CD8-positive, alpha-beta T cell (primary cell): ENCODE measurements at places on chromosomes 12 and 14.

DNA sequence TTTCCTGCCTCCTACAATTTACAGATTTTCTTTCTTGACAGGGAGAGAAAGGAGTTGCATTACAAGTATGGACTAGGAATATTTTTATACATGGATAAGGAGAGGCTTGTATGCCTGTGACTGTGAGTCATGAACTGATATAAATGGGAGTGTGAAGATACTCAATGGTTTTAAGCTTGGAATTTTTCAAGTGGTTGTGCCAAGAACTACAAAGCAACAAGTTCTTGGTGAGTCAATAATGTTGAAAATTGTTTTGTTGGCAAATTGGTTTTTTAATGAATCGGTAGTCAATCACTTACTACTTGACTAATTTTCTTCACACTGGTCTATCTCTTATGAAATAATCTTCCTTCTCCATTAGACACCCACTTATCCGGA, 58.9 kb upstream of the HMGA2 start:
- no peak for DNase-seq

DNA sequence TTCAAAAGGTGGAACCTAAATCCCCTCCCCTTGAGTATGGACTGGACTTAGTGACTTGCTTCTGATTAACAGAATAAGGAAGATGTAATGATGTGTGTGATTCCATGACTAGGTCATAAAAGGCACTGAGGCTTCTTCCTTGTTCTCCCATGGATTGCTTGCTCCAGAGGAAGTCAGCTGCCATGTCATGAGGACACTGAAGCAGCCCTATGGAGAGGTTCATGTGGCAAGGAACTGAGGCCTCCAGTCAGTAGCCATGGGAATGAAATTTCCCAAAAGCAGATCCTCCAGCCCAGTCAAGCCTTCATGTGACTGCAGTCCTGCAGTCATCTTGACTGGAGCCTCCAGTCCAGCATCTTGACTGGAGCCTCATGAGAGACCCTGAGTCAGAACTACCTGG, 10.7 kb downstream of the TMBIM4 start:
- no peak for DNase-seq

DNA sequence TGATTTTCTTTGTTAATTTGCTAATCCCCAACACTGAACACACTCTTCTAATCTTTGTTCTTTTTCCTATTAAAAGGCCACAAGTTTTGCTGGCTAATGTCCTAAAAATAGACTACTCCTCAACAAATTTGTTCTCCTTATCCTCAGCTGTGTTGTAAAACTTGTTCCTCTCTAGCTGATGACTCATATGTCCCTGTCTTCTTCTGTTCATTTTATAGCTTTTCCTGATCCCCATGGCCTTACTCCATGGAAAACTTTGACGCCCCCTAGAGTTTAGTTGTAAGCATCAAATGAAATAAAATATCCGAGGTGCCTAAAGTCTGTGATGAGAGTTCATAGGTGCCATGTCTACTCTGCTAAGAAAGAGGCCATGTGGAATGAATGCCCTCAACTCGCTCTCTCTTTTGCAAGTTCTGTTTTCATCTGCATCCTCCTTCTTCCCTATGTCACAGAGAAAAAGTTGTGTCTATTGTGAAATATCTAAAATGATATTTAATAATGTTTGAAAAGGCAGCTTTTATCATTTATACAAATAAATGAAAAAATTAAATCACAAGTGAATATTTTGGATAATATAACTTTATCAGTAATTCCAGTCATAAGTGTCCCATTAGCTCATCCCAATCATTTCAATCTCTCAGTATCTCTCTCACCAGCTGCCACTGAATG, 237.9 kb downstream of the IPO8 start:
- no peak for DNase-seq

DNA sequence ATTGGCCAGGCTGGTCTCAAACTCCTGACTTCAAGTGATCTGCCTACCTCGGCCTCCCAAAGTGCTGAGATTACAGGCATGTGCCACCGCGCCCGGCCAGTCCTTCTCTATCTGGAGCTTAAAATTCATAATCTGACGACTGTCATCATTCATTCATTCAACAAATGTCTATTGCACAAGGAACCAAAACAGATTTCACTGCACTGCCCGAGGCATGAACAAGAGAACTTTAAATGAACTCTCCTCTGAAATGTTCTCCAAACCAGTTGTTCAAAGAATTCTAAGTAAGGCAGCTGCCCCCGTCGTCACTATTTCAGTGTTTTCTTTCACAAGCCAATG, 44.8 kb upstream of the METAP2 start:
- no peak for DNase-seq

DNA sequence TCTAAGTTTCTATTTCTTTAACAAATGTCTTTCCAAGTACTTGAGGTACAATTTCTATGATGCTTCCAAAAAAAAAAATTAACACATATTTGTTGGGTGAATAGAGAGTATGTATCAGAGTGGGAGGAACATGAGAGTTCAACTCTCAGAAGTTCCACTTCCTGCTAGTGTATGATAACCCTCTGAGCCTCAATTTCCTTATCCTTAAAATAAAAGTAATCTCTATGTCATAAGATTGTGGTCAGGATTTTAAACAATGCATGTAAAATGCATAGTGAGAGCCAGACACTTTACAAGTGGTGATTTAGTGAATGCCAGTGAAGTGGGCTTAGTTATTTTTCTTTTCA, 270.3 kb upstream of the AMIGO2 start:
- no peak for DNase-seq

GRCh38 chr12:78886719-78887407, 22.3 kb downstream of the SYT1 start:
- DNase-seq, result no peak

DNA sequence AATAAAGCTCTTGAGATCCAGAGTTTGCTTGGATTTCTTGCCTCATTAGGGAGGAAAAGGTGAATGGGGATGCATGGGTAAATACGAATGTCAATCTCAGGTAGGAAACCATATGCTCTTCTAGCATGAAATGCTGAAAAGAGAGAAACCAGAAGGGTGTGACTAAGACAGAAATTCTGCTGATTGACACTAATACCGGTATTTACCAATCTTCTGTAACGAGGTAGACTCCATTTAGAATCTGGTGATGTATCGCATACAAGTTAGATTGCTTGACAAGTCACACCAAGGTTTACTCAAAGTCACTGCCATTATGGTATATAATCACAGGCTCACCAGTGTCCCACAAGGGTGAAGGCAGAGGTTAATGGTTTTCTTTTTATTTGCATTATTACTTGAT, 337.9 kb downstream of the NRXN3 start:
- no peak for DNase-seq

- no peak for DNase-seq
Measured at GRCh38 chr14:33524244-33524643, 426.6 kb downstream of the EGLN3 start.

DNA sequence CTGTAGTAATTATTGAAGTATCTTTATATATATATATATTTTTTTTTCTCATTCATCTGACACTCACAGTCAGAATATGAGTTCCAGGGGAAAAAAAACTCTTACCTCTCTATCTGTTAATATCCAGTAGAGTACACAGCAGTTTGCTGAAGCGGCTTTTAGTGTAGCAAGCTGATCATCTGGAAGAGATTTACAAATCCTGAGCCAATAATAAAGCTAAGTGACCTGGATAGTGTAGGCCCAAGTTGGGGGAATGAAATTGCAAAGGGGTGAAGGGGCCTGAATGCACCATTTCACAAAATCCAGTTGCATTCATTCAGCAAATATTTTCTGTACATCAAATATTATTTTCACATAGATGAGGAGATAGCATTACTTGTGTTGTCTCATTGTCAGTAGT, 234.6 kb upstream of the FLRT2 start:
- no peak for DNase-seq

DNA sequence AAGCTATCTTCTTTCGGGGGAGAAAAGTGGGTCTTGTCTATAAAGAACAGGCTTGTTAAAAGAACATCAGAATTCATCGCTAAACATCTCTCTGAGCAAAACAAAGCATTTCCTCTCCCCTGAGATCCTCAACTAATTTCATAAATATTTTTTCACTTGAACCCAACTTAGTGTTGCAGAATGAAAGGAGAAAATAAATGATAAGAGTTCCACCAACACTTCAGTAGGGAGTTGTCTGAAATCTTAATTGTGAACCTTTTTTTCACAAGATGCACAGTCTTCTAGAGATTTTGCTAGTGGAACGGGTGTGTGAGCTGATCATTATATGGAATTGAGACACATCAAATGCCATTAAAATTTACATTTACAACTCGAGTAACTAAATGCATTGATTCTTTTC, 1.3 kb upstream of the DAAM1 start:
- no peak for DNase-seq

DNA sequence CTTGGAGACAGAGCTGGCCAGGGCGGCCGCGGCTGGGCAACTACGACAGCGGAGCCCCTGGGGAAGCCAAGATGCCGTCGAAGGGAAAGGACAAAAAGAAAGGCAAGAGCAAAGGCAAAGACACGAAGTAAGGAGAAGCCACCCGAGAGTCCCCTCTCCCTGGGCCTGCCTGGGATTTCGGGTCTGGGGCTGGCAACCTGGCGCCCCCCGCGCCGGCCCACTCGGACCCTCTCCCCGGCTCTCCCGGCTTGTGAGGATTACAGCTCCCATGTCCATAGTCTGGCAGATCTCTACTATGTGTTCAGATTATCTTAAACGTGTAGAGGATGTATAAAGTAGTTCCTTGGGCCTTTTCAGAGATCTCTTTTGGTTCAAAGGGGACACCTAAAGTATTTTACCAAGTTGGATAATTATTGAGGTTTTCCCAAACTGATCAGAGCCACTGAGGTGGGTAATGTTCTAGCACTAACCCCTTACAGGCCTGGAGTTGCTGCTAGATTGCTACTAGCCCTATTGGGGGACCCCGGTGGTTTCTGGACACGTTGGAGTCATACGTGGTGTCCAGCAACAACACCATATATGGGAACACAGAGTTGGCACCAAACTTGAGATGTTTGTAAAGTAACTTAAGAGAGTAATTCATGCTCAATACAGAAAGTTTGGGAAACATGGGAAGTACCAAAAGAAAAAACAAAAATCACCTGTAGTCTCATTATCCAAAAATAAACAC, 424 bp downstream of the BBOF1 start:
- no peak for DNase-seq

DNA sequence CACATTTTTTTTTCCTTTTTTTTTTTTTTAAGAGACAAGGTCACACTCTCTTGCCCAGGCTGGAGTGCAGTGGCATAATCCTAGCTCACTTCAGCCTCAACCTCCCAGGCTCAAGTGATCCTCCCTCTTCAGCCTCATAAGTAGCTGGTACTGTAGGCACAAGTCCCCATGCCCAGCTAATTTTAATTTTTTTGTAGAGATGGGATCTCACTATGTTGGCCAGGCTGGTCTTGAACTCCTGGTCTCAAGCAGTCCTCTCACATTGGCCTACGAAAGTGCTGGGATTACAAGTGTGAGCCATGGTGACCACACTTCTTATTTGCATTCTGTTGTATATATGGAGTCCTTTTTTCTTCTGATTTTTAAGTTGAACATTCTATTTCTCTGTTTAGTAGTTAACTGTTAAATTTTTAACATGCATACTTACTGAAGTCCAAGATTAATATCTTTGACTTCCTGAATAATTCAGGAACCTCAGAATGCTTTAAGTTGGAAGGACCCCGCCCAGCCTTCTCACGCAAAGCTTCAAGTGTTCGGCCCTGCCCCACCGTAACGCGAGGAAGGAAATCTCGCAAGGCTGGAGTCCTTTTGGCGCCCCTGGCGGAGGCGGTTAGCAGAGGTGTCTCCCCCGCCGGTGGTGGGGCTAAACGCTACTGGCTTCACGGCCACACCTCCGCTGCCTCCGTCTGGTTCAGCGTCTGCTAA, 21.6 kb downstream of the SPATS2 start:
- peak; percentile 58 for DNase-seq

DNA sequence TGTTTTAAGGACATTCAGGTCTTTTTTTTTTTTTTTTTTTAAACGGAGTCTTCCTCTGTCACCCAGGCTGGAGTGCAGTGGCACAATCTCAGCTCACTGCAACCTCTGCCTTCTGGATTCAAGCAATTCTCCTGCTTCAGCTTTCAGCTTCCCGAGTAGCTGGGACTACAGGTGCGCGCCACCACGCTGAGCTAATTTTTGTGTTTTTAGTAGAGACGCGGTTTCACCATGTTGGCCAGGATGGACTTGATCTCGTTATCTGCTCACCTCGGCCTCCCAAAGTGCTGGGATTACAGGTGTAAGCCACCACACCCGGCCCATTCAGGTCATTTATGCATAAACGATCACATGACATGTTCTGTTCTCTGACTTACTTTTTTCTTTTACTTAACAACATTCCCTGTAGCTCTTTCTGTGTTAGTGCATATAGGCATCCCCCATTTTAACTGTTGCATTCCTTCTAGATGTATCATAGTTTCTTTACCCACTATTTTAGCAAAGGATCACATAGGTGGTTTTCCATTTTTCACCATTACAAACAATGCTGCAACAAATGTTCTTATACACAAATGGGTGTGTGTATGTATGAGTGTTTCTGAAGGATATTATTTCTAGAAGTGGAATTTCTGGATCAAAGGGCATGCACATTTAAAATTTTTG, 74.2 kb downstream of the ARF6 start:
- DNase-seq, result no peak

DNA sequence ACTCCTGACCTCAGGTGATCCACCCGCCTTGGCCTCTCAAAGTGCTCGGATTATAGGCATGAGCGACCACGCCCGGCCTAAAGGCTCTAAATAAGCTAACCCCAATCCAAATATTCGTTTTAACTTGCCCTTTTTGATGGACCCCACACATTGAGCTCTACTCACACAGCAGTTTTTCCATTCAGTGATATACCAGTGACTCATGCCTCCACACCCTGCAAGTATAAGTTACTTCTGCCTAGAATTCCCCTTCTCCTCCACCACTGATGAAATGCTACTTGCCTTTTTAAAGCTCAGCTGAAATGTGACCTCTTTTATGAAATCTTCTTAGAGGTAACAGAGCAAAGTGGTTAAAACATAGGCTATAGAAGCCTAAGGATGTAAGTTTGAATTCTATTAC, 68.8 kb downstream of the EXOC5 start:
- DNase-seq, result no peak

DNA sequence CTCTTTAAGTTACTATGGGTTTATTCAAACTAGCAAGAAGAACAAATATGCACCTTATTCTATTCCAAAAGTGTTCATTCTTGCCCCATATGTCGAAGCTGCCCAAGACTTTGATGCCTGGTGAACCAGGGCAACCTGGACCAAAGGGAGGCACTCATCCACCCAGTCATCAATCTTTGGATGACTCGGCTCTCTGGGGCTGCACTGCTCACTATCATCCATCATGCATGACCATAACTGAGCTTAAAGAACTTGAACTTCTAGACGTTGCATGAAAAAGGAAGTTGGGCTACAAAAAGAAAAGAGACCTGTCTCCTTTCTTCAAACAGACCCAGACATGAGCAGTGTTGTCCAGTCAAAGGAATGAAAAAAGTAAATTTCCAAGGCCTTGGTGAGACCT, 1.2 kb downstream of the KRT4 start:
- no peak for DNase-seq

GRCh38 chr12:16668198-16668597, 62.2 kb upstream of the LMO3 start:
- no peak for DNase-seq

- no peak for DNase-seq
Measured at GRCh38 chr12:117227000-117227653, 36.9 kb upstream of the FBXO21 start.

- DNase-seq, result peak; percentile 59
Measured at GRCh38 chr12:47941871-47942613, 21.4 kb upstream of the TMEM106C start.

GRCh38 chr14:96040828-96041371, 1.7 kb downstream of the C14orf132 start:
- DNase-seq, result no peak

GRCh38 chr12:98073610-98074009, 441.8 kb upstream of the TMPO start:
- no peak for DNase-seq

- no peak for DNase-seq
Measured at GRCh38 chr12:92558215-92558773, 144.5 kb upstream of the PLEKHG7 start.

GRCh38 chr12:57658890-57659289, 25.9 kb upstream of the B4GALNT1 start:
- no peak for DNase-seq
